Activated naive CD4-positive, alpha-beta T cell treated with Interleukin-2 at 50 U/mL for 16 hours (primary cell): ENCODE measurements at places on chromosomes 11 and 22.

DNA sequence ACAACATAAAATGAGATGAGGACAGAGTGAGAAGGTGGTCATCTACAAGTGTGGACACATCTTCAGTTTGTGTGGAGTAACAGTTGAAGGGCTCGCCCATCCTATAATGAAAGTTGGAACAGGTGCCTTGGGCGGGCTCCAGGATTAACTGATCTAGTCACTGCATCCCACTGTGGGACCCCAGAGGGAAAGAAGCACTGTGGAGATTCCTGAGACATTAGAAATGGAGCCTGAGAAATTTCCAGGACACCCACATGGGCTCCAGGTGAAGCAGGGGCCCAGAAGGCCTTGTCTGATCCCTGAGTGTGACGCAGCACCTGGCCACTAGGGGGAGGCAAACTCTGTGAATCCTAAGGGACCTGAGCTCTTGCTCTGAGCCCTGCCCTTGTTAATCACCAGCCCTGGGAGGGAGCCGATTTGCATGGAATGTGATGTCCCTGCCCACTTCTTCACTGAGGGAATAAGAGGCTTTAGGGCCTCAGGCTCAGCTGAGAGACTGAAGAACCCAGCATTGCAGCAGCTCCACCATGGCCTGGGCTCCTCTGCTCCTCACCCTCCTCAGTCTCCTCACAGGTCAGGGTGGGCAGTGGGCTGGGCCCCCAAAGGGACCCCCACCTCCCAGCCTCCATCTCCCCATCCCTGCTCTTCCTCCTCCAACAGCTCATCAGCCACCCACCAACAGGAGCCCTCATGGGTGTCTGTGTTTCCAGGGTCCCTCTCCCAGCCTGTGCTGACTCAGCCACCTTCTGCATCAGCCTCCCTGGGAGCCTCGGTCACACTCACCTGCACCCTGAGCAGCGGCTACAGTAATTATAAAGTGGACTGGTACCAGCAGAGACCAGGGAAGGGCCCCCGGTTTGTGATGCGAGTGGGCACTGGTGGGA lies 98.4 kb downstream of the VPREB1 start:
- DNase-seq: peak; percentile 68

DNA sequence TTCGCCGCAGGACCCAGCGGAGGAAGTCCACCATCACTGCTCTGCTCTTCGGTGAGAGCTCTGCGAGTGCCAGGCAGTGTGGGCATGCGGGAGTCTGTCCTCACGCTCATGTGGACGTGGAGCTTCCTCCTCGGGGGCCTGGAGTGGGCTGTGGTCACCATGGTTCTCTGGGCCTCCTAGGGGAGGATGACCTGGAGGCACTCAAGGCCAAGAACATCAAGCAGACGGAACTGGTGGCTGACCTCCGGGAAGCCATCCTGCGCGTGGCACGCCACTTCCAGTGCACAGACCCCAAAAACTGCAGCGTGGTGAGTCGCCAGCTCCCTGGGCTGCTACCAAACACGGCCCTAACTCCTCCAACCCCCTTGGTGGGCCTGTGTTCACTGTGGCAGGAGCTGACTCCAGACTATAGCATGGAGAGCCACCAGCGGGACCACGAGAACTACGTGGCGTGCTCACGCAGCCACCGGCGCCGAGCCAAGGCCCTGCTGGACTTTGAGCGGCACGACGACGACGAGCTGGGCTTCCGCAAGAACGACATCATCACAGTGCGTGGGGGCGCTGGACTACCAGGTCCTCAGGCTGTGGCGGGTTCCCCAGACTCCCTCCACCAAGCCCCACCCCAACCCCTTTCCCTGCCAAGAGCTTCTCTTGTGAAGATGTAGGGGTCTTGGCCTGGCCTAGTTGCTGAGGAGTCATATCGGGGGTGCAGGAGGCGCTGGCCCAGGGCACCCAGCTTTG lies 36.8 kb downstream of the SGSM3 start:
- no peak for DNase-seq

DNA sequence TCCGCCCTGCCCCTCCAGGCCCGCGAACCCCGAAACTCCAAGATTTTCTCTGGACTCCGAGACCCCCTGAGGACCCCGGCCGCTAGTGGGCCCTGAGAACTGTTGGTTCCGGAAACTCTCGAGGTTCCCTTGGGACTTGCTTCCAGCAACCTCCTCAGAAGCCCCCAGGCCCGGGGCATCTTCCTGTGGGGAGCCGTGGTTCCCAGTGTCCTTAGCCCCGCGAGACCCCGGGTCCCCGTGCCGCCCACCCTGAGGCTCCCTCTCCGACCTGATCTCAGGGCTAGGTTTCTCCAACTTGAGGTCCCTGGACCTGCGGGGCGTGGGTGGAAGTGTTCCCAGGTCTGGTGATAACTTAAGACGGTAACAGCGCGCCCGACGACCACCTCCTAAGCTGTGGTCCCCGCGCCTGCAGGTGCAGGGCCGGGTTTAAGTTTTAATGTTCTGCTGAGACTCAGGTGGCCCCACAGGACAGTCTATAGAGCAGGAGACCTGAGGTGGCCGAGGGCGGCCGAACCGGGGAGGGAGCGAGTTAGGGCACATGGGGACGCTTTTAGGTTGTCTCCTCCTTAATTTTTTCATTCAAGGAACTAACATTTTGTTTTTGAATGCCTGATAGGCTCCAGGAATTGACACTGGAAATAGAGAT lies 720 bp downstream of the FAM118A start:
- peak; percentile 13 for DNase-seq

- DNase-seq: no peak
These were observed 111.2 kb upstream of the RASSF10 start for GRCh38 chr11:12897867-12898266.

GRCh38 chr22:43883012-43883661 lies 8.7 kb downstream of the PNPLA5 start:
- peak; percentile 37 for DNase-seq

- DNase-seq: peak; percentile 50
These were observed 71.2 kb upstream of the TBCEL start for GRCh38 chr11:120952461-120953434.
